NCI-H748 treated with DMSO at 0.1 percent for 48 hours (cell line): ENCODE measurements at places on chromosomes 1 and 21.

DNA sequence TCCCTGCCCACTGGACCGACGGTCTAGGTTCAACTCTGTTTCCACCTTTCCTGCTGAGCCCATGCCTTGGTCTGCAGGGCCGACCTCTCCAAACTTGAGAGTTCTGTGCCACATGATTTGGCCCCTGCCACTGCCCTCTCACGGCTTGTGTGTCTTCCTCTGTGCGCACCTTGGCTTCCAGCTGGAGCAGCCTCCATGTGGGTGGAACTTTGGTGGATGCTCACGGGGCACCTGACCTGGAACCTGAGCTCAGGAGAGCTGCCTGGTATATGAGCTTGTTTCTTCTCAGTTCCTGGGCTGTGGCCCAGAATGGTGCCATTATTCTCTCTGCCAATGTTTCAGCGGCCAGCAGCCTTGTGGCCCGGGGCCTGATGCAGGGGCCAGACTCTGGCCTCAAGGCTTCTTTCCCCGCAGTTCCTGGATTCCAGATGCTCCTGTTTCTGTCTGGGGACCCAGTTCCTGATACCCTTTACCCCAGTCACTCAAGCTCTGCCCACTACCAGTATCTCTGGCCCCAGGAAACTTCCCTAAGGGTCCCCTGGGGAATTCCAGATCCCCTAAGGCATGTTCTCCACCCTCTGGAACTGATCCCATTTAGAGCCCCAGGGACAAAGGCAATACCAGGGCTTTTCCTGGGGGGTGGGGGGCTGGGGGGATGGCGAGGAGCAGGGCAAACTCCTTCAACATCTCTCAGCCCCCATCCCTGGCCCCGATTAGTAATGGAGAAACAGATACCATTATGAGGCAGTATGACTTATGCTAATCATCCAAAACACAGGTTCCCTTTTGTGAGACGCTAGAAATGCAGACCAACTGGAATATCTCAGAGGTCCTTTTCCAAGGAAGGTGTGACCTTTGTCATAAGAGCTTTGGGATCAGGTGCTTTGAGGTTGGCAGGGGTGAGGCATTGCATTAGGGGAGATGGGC lies 11.1 kb downstream of the QSOX1 start:
- no peak for DNase-seq

GRCh38 chr1:98280049-98280448 lies 359.2 kb upstream of the DPYD start:
- no peak for DNase-seq

DNA sequence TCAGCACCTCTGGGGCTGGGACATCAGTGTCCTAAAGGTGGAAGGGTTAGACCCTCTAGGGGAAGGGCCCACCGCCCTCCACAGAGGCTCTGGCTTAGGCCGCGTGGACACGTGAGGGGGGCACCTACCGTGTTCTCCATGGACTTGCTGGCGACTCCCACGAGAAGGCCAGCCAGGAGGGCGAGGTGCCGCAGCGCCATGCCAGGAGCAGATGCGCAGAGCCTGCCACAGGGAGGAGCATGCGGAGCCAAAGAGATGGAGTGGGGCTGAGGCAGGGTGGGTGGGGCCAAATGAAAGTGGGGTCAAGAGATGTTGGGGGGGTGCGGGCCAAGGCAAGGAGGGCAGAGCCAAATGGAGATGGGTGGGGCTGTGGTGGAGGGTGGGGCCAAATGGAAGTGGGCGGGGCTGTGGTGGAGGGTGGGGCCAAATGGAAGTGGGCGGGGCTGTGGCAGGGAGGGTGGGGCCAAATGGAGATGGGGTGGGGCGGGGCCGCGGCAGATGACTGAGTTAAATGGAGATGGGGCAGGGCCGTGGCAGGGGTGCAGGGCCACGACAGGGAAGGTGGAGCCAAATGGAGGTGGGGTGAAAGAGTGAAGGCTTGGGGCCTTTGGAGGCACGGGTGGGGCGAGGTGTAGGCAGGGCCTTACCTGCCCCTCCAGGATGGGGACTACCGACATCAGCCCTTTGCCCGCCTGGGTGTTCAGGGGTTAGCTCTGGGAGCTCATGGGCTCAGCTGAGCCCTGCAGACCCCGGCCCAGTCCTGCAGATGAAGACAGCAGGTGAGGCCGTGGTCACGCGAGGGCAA lies 17.4 kb upstream of the RNF223 start:
- DNase-seq, result no peak

DNA sequence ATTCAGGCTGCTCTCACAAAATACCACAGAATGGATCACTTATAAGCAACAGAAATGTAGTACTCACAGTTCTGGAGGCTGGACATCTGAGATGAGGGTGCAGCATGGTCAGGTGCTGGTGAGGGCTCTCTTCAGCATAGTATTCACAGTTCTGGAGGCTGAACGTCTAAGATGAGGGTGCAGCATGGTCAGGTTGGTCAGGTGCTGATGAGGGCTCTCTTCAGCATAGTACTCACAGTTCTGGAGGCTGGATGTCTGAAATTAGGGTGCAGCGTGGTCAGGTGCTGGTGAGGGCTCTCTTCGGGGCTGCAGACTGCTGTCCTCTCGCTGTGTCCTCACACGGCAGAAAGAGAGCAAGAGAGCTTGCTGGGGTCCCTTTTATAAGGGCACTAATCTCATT lies 17.1 kb downstream of the PDZK1IP1 start:
- no peak for DNase-seq

GRCh38 chr1:174988986-174989385 lies 10.8 kb upstream of the CACYBP start:
- no peak for DNase-seq

DNA sequence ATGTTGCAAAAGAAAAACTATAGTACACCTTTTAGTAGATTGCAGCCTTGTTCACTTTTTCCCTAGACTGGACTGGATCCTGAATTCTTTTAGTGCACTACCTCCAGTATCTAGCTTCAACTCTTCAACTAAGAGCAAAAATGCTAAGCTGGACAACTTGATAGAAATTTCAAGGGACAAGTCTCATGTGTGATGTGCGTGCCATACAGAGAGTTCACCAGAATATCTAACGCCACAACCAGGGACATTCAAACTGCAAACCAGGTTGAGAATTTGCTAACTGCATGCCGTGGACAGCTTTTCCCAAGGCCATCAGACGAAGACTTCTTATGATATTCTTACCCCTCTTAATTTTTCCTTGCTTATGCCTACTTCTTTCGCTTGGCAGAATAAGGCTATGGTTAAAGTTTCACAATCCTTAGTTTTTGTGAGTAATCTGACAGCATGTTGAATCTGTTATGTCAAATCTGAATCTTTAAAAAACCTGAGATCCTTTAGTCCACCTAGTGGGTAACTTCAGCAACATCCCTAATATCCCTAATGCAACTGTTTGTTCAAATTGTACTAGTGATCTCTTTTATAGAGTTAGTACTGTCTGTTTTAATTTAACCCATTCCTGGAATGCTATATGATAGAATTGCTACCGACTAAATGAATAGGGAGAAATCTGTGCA lies 66.4 kb downstream of the DDAH1 start:
- DNase-seq, result no peak

DNA sequence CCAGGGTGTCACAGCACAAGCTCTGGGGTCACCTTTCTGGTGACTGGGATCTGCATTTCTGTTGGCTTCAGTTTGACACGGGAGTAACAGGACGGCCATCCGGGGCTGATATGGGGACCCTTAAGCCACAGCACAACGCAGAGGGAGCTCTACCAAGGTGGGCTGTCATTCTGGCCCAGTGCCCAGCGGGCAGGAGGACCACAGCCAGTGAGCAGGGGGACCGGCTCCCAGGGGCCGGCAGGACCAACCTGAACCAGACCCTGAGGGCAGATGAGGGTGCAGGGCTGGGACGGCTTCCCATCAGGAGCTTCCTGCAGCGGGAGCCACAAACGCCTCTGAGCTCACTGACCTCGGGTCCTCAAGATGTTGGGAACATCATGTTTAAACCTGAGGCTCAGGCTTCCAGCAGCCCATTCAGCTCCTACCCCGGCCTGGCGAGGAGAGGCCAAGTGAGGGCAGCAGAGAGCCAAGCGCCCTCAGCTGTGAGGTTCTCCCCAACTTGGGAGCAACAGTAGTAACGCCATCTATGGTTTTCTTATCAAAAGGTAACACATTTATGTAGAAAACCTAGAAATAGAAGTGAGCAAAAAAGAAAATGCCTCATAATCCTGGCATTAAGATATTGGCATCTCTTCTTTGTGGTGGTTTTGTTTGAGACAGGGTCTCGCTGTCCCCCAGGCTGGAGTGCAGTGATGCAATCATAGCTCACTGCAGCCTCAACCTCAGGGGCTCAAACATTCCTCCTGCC lies 26.8 kb downstream of the TMEM201 start:
- DNase-seq, result no peak

- peak; percentile 87 for DNase-seq
Observed at GRCh38 chr1:39183503-39184353, 20.8 kb upstream of the MACF1 start.
